Fibroblast of upper back skin (primary cell): ENCODE measurements at places on chromosomes 4 and X.

DNA sequence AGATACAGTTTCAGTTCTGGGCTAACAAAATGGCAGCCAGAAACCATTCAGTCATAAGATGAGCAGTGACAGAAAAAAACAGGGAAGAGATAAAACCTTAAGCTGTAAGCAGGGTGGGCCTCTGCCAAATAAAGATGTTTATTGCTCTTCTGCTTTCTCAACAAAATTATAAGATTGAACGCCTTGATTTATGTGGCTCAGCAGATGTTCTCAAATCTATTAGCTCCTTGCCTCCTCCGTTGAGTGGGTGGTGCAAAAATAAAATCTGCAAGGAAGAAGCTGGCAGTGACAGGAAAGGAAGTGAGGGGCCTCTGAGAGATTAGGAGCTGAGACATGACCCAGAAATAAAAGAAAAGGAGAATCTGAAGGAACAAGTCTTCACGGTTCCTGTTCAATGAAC, 206.6 kb downstream of the PTTG2 start:
- DNase-seq: no peak

- DNase-seq: no peak
Measured at GRCh38 chr4:163540448-163540847, 46.0 kb downstream of the TMA16 start.

GRCh38 chr4:125986307-125986706, 671.6 kb downstream of the FAT4 start:
- DNase-seq: no peak

DNA sequence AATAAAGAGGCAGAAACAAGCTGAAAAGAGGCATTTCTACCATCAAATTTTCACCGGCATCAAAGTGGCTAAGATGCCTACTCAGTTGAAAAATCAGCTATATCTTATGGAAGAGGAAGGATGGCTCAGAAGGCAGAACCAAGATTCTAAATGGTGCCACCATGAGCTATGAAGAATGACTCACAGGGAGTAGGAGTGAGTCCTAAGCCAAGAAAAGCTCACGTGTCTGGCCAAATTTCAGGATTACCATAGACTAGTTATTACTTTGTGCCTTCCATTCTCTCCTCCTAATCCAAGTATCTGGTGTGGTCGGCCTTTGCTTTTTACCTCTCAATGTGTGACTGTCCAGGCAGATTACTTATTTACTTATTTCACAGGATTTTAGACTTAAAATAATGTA, 54.8 kb downstream of the BMP3 start:
- DNase-seq: no peak

- no peak for DNase-seq
Measured at GRCh38 chr4:61200916-61201526, 895 bp downstream of the ADGRL3 start.

GRCh38 chr4:108391701-108392455, 223.1 kb upstream of the LEF1 start:
- peak; percentile 22 for DNase-seq

DNA sequence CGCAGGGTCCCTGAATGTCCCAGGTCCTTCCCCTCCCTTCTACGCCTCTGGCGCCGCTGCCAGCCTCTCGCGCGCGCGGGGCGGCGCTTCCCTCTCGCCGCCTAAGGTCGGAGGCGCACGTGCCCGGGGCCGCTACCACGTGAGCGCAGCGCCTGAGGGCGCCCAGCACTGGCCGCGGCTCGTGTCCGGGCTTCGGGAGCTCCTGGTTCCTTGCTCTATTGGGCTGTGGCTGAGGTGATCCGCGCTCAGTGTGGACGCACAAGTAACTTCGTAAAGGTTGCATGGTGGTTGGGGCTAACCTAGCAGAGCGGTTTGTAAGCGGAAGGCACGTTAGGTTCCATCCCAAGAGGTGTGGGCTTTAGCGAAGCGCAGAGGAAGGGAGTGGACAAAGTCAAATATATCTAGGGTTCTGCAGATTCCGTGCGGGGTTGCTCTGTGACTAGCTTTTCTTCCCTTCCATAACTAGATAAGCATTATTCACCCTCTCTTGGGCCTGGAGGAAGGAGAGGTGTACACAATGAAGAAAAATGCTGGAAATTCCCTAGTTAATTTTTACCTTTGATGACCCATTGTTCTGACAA, 1.8 kb downstream of the TLL1 start:
- no peak for DNase-seq

DNA sequence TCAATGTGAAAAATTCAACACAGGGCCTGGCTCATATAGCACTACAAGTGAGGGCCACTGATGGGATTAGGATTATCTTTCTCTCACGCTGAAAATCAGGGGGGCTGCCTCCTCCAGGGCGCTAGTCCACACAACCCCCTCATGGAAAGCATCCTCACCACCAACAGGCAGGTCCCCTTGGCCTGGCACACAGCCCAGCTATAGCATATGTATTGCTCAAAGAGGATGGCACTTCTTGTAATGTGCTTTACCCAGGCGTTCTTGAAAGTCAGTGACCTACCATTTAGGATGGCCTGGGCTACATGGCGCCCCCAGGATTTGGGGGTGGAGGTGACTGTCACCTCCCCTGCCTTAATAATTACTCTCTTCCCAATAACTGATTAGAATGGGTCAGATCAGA, 71.0 kb upstream of the LSM6 start:
- no peak for DNase-seq

GRCh38 chr4:151304755-151305154, 20.6 kb downstream of the SH3D19 start:
- DNase-seq: no peak

DNA sequence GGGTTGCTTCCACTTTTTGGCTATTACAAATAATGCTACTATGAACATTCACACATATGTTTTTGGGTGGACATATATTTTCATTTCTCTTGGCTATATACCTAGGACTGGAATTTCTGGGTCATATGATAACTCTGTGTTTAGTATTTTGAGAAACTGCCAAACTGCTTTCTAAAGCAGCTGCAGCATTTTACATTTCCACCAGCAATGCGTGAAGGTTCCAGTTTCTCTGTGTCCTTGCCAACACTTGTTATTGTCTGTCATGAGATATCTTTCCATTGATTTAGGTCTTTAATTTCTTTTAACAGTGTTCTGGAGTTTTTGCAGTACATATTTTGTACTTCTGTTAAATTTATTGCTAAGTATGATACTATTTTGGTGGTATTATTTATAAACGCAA, 48.3 kb downstream of the CLCN5 start:
- DNase-seq: no peak

DNA sequence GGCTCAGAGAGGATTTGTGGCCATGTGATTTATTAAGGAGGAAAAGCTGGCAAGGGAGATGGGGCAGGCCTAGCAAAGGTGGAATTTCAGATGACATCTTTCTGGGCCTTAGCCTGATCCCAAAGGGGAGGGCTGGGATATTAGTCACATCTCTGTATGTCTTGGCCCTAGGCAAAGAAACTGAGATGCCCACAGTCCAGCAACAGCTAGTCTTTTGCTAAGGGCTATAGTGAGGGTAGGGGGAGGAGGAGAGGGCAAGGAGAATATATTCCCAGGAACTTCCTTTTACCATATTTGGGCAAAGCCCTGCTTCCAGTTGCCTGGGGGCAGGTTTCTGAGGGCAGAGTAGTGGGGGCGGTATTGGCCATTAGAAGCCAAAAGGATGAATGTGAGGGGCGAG, 209.8 kb upstream of the NR3C2 start:
- DNase-seq: no peak

DNA sequence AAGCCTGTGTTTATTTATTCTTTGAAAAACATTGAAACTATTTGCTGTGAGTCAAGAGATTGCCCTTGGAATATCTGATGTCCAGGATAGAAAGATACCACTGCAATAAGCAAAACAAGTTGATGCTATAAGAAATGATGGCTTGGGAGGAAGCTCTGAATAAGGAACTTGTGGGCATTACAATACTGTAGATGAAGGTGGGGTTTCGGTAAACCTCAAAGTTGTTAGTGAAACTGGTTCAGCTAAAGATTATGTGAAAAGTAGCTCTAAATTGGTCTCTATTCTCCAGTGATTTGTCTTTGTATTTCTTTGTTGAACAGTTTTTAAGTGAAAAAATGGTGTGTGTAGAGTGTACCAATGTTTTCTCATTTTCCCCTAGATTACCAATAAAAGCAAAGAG, 128.7 kb downstream of the AKAP4 start:
- no peak for DNase-seq

GRCh38 chr4:2746891-2747695, 9.0 kb downstream of the TNIP2 start:
- no peak for DNase-seq

- DNase-seq: peak; percentile 58
Measured at GRCh38 chrX:20066968-20067708, 49.6 kb downstream of the MAP7D2 start.

DNA sequence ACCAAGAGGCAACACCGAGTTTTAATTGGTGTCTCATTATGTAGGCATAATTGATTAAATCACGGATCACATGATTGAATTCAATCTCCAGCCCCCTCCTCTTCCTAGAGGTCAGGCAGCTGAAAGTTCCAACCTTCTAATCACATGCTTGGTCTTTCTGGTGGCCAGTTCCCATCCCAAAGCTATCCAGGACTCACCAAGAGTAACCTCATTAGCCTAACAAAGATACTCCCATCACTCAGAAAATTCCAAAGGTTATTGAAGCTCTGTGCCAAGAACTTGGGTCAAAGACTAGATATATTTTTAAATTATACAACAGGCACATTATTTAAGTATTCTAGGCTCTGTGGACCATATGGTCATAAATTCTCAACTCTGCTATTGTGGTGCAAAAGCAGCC, 65.1 kb downstream of the SLC10A7 start:
- no peak for DNase-seq

DNA sequence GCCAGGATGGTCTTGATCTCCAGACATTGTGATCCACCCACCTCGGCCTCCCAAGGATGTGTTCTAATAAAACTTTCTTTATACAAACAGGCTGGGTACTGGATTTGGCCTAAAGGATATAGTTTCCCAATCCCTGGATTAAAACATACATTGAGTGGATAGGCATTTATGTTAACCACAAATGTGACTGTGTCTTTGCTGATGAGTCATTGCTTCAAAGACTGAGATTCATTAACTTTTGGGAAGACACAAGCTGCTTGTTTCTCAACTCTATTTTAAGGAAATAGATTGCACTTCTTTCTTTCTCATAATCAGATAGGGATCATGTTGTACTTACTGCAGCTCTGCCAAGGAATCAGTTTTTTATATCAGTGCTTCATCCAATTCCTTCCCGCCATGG, 131.3 kb upstream of the AGA start:
- DNase-seq: peak; percentile 95

GRCh38 chr4:89765966-89766365, 71.0 kb downstream of the SNCA start:
- DNase-seq: peak; percentile 60

DNA sequence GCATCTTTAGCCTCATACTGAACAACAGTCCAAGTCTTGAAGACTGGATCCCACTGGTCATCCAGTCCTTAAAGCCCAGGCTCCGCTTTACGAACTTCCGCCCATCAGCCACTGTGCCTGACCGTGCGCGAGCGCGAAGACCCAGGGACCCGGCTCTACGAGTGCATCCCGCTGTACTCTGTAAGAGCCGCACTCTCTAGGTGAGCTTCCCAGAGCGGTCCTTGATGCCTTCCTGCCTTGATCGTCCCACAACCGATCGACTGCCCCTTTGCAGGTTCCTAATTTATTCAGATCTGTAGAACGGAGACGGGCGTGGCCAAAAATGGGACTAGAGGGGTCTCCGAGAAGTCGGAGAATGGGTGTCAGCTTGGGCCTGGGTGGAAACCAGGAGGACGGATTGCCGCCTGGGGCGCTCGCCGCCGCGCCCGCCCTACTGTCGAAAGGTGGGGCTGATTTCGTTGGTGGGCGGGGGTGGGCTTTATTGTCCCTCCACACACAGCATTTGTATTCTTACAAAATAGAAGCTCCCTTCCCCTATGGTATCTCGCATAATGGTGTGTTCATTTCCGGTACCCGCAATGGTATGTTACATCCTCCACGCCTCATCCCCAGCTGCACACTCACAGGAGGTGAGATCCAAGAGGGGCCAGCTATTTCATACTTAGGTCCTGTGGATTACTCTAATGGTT, 42.3 kb upstream of the FAM156A start:
- DNase-seq: no peak

DNA sequence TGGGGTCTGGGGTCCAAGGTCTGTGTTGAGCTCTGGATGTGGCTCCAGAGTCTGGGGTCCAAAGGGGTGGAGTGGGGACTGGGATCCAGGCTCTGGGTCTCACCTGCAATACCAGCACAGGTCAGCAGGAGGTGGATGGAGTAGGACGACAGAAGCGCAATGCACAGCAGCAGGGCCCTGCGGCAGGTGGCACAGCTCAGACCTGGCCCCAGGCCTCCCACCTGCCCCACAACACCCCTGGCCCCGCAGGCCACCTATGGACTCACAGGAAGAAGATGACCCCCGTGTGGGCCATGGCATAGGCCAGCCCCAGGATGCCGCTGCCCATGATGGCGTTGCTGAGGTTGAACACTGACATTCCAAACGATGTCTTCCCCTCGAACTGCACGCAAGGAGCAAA, 3.4 kb downstream of the SLC38A5 start:
- DNase-seq: no peak

GRCh38 chr4:65600656-65601055, 69.6 kb downstream of the EPHA5 start:
- DNase-seq: no peak

DNA sequence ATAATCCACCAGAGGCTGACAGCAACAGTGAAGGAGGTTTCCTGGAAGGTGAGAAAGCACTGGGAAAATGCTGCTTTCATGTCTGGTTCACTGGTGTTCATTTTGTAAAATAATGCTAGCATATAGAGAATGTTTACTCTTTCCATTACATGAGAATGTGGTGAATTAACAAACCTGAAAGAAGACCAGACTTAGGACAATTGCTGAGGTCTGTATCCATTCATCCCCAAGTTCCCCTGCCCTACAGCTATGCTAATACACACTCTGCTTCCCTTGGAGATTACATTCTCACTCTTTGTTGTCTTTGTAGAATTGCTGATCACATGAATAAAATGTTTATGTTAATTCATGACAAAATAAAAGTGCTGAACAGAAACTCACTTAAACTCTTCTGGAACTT, 99.5 kb downstream of the ARHGAP6 start:
- no peak for DNase-seq

- no peak for DNase-seq
Measured at GRCh38 chr4:81472281-81473182, 825 bp upstream of the RASGEF1B start.
